ENCODE measurements at places on chromosomes 2 and 18. TPM values are rescaled to one million over a fixed set of nuclear protein-coding genes. Genes with fewer than 3 reads are reported as not detected.

- no peak for DNase-seq
- H3K4me3 ChIP-seq = no peak overlapping the region
- H3K27ac ChIP-seq = peak overlapping the region; percentile 35
- H3K27me3 ChIP-seq = no peaks in the 10 kb centered on the region
Observed at GRCh38 chr2:28926847-28927246, 32.4 kb downstream of the WDR43 start.

- H3K4me3 ChIP-seq = peak overlapping the region; percentile 87
- no peak for DNase-seq
- no peak overlapping the region for H3K27ac ChIP-seq
Observed at GRCh38 chr2:233140978-233141377, 80.8 kb downstream of the INPP5D start.

DNA sequence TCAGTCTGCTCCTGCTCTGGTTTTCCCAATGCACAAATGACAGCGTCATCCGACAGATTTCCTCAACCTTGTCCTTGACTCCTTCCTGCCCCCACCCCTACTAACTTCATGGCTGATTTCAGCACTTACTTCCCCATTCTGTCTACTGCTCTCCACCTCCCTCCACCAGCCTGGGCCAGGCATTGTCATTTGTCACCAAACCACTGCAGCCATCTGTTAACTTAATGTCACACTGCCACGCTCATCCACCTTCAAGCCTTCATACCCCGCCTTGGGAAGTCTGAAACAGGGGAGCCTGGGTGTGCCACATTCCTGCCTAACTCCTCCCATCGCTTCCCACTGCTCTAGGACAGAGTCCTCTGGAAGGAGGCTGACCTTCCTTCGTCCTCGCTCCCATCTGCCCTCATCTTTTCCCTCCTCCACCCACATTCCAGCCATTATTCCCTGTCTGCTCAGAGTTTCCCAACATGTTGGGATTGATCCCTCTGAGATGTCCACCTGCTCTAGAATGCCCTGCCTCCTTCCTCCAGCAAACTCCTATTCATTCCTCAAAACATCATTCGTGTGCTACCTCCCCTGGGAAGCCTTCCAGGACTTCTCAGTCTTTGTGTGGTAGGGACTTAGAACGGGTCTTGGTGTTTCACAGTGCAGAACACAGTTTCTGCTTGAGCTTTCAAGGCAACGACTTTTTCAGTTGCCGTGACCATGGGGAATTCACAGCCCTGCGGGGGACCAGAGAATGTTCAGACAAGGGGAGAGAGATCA is 42.2 kb upstream of the SMAD7 start:
- DNase-seq = no peak
- no peaks in the 10 kb centered on the region for H3K36me3 ChIP-seq
- H3K4me3 ChIP-seq = no peak overlapping the region
- H3K27ac ChIP-seq = no peak overlapping the region
- peaks cover 48% of the 10 kb centered on the region for H3K4me1 ChIP-seq

DNA sequence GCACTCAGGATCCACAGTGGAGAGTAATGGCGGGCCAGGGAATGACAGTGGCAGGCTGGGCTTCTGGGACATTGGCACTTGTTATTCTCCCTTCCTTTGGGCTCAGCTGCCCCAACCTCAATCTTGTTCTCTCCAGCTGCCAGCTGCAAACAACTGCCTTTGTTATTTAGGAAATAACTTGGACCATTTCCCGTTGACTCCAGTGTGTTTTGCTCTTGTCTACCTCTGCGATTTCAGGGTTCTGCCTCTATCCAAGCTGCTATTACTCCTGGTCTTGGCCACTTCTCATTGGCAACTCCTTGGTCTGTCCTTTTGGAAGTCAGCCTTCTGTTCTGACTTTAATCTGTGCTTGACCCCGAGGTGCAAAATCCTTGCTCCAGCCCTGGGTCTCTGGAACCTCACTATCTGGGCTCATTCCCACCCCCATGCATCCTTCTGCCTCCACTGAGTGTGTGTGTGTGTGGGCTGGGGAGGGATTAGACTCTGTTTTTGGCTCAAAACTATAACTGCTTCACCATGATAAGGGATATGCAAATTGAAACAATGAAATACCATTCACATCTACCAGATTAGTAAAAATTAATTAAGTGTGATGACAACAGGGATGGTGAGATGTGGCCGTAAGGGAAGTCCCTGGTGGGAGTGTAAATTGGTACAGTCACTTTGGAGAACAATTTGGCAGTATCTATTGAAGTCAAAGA is 134.1 kb upstream of the CXCR4 start:
- no peak overlapping the region for H3K27ac ChIP-seq
- H3K4me3 ChIP-seq = no peak overlapping the region
- no peaks in the 10 kb centered on the region for H3K36me3 ChIP-seq
- DNase-seq = no peak
- H3K4me1 ChIP-seq = peaks cover 18% of the 10 kb centered on the region

The GPR45 gene
- not detected for total RNA-seq

DNA sequence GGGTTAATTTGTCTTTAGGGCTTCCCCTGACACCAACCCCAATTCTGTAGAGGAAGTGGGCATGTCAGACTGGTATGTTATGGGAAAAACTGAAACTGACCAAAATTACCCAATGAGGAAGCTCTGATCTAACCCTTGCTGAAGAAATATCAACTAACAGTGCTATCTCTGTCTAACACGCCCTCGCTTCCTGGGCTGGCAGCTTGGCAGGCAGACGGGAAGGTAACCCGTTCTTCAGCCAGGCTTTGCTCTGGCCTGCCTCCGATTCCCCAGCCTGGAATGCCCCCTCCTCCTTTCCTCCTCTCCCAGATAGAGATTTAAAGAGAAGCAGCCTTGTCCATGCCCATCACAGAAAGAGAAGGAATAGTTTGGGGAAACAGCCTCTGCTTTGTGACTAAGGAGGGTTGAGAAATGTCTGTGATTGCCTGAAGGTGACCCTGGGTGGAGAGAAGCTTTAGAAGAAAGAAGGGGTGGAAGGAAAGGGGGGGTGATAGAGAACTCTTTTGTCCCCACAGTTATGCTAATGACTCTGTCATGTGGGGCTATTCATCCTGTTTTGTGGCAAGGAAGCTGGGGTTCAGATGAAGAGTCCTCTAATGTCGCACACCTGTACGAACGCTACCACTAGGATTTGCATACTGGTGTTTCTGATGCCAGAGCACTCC is 15.4 kb downstream of the HK2 start:
- DNase-seq = peak; percentile 66
- peak overlapping the region; percentile 52 for H3K27ac ChIP-seq
- H3K36me3 ChIP-seq = peaks cover under 1% of the 10 kb centered on the region
- peak overlapping the region; percentile 19 for H3K4me3 ChIP-seq
- peaks cover 54% of the 10 kb centered on the region for H3K4me1 ChIP-seq

The ITGB6 gene
- 6.9 TPM for total RNA-seq

DNA sequence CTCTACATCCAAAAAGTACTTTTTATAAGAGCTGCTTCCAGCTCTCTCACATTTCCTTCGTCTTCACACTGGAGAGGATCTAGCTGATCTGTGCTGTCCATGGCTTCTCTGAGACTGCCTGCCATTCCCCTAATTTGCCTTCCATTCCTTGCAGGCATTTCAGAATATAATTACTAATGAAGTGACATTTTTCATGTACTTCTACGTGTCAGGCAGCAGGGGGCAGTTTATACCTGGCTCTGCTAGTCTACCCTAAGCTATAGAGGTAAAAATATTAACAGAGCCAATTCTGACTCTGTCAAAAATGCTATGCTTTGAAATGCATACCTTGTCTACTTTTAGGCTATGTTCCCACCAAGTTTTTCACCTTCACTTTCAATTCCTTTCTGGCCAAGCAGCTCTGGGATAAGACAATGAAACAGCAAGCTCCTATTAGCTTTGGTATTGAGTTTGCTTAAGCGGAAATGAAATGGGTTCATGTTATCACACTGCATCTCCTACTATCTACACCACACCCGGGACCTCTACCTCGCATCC is 81.9 kb downstream of the MEP1B start:
- H3K27ac ChIP-seq = no peak overlapping the region
- peaks cover 12% of the 10 kb centered on the region for H3K4me1 ChIP-seq
- no peaks in the 10 kb centered on the region for H3K27me3 ChIP-seq
- DNase-seq = peak; percentile 57

GRCh38 chr2:138760676-138761075 is 19.5 kb downstream of the NXPH2 start:
- H3K4me3 ChIP-seq = no peak overlapping the region
- H3K36me3 ChIP-seq = no peaks in the 10 kb centered on the region
- no peaks in the 10 kb centered on the region for H3K4me1 ChIP-seq

DNA sequence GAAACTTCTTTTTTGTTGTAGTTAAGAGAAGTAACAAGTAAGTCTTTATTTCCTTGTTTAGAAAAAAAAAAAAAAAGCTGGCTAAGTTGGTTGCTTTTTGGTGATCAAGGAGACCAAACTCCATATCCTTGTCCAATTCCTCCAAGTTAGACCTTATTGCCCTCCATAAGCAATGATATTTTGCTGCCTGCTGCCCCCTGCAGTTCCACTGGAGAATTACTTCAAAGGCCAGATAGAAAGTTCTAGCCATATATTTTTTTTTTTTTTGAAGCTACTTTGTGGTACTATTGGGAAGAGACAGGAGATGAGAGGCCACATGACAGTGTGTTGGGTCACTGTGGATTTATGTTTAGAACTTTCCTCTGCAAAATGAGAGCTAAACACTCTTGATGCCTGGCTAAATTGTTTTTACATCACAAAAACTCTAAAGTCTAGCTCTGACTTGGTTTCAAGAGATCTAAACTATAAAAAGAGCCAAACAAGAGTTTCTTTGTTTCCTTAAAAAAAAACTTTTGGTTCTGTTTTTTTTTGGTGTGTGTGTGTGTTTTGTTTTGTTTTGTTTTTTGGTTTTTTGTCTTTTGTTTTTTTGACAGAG is 80.7 kb upstream of the RASGRP3 start:
- peak; percentile 72 for DNase-seq
- no peak overlapping the region for H3K4me3 ChIP-seq
- H3K4me1 ChIP-seq = no peaks in the 10 kb centered on the region

The AGFG1 gene
- 86.1 TPM for total RNA-seq

- H3K4me3 ChIP-seq = no peak overlapping the region
- peaks cover 7% of the 10 kb centered on the region for H3K4me1 ChIP-seq
- H3K36me3 ChIP-seq = peaks cover 14% of the 10 kb centered on the region
- no peak overlapping the region for H3K27ac ChIP-seq
Observed at GRCh38 chr2:182445391-182445965, 18.6 kb upstream of the PDE1A start.

The SERPINB12 gene
- not detected for total RNA-seq

DNA sequence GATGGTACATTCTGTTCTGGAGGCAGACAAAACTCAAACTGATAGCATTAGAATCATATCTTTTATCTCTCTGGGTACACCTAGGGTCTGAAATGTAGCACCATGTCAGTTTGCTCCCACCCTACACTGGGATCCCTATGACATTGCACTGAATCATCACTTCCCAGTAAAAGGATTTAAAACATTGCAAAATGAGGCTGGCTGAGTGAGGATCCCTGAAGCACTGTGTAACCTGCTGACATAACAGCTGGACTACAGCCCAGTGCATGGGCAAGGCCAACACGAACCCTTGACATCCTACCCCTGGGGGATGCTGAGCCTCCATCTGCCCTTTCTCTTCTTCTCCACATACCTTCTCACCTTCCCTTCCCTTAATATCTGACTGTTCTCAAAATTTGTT is 253.2 kb downstream of the TTC32 start:
- H3K36me3 ChIP-seq = no peaks in the 10 kb centered on the region
- no peaks in the 10 kb centered on the region for H3K27me3 ChIP-seq
- peaks cover 34% of the 10 kb centered on the region for H3K4me1 ChIP-seq

- H3K36me3 ChIP-seq = peaks cover 22% of the 10 kb centered on the region
- H3K4me1 ChIP-seq = peaks cover 27% of the 10 kb centered on the region
- H3K4me3 ChIP-seq = no peak overlapping the region
- no peak overlapping the region for H3K27ac ChIP-seq
- DNase-seq = no peak
- H3K27me3 ChIP-seq = no peaks in the 10 kb centered on the region
Observed at GRCh38 chr18:77091366-77091765, 41.2 kb downstream of the MBP start.

DNA sequence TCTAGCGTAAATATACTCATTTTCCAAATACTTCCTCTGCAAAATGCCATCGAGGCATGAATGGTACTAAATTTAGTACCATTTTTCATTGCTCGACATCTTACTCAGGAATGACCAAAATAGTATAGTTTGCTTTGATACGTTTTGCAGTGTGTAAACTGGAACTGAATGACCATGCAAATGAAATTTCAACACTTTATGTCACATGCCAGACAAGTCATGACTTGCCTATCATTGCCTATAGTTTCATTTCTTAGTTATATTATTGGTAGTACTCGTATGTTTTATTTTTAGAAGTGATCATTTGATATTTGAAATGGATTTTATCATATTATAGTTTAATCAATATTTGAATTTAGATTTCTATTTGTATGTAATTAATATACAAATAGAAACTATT is 9.1 kb downstream of the MSTN start:
- no peaks in the 10 kb centered on the region for H3K36me3 ChIP-seq
- H3K27ac ChIP-seq = no peak overlapping the region
- H3K4me1 ChIP-seq = peaks cover 6% of the 10 kb centered on the region
- DNase-seq = peak; percentile 45
- no peaks in the 10 kb centered on the region for H3K27me3 ChIP-seq

DNA sequence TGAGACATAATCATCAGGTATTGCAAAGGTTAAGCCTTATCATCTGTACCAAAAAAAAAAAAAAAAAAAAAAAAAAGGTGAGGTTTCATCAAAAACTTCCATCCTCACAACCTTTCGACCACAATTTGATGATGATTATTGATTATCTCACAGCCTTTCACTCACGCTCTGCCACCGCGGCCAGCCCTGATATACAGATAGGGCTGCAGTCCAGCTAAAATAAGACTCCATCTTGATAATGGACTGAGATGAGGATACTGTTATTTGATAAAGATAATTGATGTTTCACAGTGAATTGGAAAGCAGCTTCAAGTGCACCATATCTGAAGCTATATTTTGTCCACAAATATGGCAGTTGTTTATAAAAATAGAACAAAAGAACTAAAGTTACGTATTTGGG is 159.7 kb upstream of the BOD1L2 start:
- DNase-seq = no peak
- H3K36me3 ChIP-seq = no peaks in the 10 kb centered on the region
- H3K27me3 ChIP-seq = no peaks in the 10 kb centered on the region
- H3K4me1 ChIP-seq = no peaks in the 10 kb centered on the region
- no peak overlapping the region for H3K4me3 ChIP-seq

Data from MCF 10A (cell line).